ENCODE measurements at places on chromosomes 1 and 21.

GRCh38 chr1:48033495-48034045 lies 36.4 kb upstream of the TRABD2B start:
- no peak for DNase-seq

DNA sequence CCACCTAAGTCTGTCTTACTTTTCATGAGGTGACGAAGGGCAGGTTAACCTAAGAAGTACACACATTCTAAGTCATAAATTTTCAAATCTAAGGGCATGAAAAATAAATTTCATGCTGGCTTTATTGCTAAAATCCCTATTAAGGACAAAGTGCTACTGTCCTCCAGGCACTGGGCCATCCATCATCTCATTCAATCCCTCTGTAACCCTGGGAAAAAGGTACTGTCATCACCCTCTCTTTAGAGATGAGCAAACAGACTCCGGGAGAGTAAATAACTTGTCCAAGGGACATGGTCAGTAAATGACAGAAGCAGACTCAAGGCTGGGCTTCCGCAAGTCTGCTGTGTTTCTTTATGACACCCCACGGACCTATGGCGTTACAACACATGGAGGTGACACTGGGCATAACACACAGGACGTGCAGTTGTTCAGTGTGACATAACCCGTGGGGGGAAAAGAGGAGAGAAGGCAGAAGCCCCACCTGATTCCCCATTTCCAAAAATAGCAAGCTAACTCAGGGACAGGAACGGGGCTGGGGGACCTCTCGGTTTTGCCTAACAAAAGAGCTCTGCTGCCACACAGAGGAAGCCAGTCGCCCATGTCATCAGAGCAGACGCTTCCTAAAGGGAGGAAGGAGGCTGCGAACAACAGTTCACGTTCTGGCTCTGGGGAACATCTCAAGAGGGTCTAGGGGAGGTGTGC lies 12.5 kb upstream of the SRM start:
- DNase-seq = no peak

DNA sequence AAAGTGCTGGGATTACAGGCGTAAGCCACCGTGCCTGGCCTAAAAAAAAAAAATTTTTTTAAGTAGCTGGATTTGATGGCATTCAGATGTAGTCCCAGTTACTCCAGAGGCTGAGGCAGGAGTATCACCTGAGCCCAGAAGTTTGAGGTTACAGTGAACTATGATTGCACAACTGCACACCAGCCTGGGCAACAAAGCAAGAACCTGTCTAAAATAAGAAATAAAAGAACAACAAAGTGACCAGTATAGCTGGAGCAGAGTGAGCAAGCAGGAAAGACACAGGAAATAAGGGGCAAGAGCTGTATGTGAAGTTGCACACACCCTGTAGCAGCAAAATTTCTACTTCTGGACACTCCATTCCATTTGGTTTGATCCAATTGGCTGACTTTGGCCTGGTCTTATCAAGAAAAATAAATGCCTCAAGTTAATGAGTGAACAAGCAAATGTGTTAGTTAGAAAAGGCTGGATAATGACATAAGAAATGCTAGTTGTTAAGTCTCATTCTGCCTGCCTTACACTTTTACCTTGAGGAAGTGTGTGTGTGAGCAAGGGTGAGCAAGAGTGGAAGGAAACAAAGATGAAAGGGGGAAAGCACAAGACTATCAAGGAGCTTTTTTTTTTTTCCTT lies 7.9 kb downstream of the ATP5IF1 start:
- DNase-seq = no peak

DNA sequence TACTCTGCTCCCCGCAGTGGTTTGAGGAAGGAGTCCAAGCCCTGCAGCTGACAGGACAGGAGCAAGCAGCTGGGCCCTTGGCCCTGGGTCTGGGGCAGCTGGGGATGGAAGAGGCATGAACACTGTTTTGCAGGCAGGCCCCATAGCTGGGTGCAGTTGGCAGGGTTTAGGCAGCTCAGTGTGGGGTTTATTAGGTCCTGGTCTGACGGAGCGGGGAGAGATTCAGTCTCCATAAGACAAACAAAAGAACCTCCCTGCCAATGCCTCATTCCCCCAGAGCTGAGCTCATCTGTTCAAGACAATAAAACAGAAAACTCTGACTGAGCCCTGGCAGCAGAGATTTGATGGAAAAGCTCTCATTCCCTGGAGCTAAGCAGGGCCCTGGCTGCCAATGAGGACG lies 37.3 kb downstream of the OLFML2B start:
- DNase-seq = no peak

DNA sequence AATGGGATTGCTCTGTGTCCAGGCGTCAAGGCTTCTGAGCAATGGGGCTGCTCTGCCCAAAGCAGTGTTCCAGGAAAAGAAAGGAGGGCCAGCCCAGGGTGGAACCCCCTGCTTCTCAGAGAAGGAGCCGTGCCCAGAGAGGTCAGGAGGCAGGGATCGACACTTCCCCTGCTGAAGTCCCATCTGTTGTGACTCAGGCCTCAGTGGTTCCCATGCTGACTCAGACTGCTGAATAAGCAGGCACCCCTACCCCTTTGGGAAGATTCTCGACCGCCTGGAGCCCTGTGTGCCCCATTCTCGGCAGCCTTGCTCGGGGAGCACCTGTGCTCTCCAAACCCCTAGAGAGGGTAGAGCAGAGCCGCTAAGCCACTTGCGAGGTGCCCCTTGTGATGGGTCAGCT lies 23.9 kb downstream of the PKP1 start:
- no peak for DNase-seq

GRCh38 chr1:116906812-116907211 lies 2.9 kb upstream of the PTGFRN start:
- DNase-seq = no peak

DNA sequence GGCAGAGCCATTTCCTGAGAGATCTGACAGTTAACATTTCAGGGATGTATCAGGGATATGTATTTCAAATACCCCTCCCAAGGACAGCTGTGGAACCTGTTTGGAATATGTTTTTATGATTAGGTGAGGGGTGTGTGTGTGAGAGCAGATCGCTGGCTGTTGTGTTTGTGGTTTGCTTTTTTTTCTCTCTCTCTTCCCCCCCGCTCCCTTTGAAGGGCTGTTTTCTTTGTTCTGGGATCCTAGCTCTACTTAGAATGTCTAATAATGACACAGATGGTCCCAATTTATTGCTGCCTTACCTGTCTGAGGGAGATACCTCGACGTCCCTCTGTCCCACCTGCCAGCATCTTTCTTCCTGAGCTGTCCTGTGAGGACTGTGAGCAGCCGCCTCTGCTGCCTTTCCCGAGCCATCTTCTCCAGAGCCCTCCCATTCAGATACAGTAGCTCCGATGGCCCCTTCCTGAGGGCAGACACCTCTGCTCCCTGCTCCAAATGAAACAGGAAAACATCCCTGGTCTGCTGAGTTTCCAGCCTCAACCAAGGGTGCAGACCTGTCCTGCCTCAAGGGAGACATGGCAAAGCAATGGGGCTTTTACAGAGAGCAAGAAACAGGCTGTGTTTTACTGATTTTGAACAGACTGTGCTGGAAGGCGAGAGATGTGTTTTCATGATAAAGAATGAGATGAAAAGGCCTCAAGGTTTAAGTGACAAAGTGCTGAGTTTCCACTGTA lies 138.0 kb upstream of the TNR start:
- no peak for DNase-seq

GRCh38 chr1:86757272-86757984 lies 53.1 kb downstream of the SH3GLB1 start:
- DNase-seq = no peak

GRCh38 chr1:211975152-211975941 lies 60.0 kb downstream of the INTS7 start:
- DNase-seq = no peak

DNA sequence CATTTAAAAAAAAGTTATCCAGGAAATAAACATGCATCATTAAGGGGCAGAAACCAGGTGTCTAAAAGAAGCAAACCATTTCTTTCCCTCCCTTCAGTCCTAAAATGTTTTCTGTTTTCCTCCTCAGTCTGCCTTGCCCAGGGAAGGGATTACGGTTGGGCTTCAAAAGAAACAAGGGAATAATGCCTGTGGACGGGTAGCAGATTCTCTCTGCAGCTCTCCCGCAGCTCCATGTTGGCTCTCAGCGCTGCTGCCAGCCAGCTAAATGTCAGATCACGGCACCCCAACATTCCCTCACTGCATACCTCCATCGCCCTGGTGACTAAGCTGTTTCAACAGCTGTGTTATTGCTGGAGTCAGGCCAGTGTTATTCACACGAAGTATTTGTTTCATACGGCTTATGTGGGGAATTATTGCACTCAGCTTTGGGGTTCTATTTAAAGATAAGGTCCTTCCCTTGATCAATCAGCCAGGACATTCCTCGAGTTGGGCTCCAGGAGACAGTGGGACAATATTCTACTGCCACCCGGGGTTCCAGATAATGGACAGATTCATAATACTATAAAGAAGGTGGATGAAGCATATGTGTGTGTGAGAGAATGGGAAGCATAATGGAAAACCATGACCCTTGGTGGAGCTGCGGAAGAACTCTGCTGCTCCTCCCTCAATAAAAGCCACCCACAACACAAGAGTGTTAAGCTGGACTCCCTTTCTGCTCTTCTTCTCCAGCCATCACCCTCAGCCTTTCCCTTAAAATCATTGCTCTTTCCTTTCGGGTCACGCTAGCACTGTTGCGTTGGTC lies 58.2 kb downstream of the WLS start:
- DNase-seq = no peak
